ENCODE measurements at places on chromosomes 6 and 20. TPM values are rescaled to one million over a fixed set of nuclear protein-coding genes. Genes with fewer than 3 reads are reported as not detected.

Gene HTR1E
- not detected for total RNA-seq

DNA sequence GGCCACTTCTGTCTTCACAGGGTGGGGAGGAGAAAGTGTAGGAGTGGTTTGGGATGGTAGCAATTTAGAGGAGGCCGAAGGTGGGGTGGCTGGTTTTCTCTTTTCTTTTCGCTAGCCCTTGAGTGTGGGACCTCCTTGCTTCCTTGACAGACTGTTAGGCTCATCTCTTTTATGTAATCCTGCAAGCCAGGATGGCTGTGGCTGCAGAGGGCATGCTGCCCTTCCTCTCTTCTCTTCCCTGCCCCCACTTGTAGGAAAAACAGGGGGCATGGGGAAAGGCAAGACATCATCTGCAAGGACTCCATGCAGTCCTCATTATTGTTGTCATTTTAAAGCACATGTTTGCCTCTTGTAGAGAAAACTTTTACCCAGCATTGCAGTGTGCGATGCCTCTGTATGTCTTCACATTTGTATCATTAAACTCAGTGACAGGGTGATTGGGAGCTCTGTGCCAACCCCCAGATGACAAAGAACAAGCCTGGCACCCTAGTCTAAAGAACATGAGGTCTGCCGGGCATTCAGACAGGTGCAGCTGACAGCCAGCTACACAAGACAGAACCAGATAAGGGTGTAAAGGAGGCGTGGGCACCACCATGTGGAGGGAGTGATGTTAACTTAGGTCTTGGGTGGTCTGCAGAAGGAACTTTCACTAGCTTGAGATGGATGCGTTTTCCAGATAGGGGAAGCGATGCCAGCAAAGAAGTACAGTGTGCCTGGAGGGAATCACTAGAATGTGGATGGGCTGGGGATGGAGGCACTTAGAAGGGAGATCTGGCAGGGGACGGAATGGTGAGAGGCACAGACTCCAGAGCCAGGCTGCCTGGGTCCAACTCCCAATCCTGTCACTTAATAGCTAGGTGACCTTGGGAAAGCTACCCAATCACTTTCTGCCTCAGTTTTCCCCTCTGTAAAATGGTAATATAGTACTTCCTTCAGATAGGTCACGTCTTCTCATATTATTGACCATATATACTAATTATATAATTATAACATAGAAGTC lies 207.6 kb downstream of the TBC1D7 start:
- no peak overlapping the region for H3K4me3 ChIP-seq
- peaks cover 13% of the 10 kb centered on the region for H3K27me3 ChIP-seq
- DNase-seq, result no peak
- H3K27ac ChIP-seq, result no peak overlapping the region
- H3K36me3 ChIP-seq, result no peaks in the 10 kb centered on the region

DNA sequence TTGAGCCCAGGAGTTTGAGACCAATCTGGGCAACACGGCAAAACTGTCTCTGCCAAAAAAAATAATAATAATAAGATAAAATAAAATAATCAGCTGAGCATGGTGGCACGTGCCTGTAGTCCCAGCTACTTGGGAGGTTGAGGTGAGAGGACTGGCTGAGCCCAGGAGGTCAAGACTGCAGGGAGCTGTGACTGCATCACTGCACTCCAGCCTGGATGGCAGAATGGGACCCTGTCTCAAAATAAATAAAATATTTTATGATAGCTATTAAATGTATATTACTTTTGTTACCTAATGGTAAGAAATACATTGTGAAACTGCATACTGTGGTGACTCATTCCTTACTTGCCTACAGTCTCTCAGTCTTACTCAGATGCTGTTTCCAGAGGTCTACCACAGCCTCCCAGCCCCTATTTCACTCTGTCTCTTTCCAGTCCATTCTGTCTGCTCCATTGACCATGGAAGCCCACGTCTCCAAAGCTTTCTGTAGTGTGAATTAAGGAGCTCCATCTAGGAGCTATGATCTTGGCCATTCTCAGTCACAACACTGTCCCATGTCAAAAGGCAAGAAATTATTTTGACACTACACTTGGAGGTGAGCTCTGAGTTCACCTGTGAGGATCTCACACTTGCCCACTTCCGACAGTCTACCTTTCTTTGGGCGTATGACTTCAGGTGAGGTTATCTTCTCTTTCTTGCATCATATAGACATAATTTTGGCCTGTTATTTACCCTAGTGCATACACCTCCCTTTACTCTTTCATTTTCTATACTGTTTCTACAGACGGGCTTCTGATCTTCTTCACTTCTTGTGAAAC lies 22.4 kb upstream of the SNX9 start:
- DNase-seq, result peak; percentile 29
- H3K27ac ChIP-seq, result peak overlapping the region; percentile 84
- H3K36me3 ChIP-seq, result peaks cover 6% of the 10 kb centered on the region
- H3K4me1 ChIP-seq, result peaks cover 62% of the 10 kb centered on the region

- no peaks in the 10 kb centered on the region for H3K36me3 ChIP-seq
- H3K27ac ChIP-seq, result no peak overlapping the region
- no peaks in the 10 kb centered on the region for H3K4me1 ChIP-seq
These were observed 58.0 kb downstream of the RIPOR3 start for GRCh38 chr20:50633361-50633760.

Gene FRS3
- total RNA-seq, result 5.3 TPM

Gene RSPO3
- not detected for total RNA-seq

GRCh38 chr6:149221774-149222070 lies 95.8 kb upstream of the TAB2 start:
- H3K27me3 ChIP-seq, result no peaks in the 10 kb centered on the region
- DNase-seq, result no peak

- H3K27me3 ChIP-seq, result peaks cover 23% of the 10 kb centered on the region
- no peak overlapping the region for H3K27ac ChIP-seq
- no peak for DNase-seq
- no peaks in the 10 kb centered on the region for H3K36me3 ChIP-seq
These were observed 4.8 kb upstream of the IGF2R start for GRCh38 chr6:159964046-159964445.
